ENCODE measurements at places on chromosomes 2 and 18.
A peak's percentile ranks its signal among the peaks of the same experiment; 100 is the strongest.

DNA sequence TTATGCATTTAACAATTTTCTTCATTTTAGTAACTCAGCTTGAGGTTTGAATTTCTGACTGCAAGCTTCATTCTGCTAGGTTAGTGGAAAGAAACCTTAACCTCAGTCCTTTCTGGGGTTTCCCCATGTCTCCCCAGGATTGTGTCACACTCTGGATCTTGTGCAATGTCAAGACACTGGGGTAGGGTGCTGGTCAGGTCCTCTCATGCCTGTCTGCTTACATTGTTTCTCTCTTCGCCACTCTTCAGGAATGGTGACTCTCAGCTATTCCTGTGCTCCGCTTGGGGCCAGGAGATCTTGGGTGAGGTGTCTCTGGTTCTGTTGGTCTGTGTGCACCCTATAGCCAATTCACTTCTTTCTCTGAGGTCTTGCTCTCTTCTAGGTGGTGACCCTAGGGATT lies 23.9 kb downstream of the CTLA4 start:
- peak; percentile 59 for DNase-seq

GRCh38 chr18:13984080-13984479 lies 68.7 kb upstream of the MC2R start:
- no peak for DNase-seq

GRCh38 chr2:58497168-58497567 lies 256.0 kb upstream of the FANCL start:
- no peak for DNase-seq

- no peak for DNase-seq
Observed at GRCh38 chr2:36387258-36387916, 31.8 kb downstream of the CRIM1 start.

GRCh38 chr18:6255886-6256285 lies 158.8 kb downstream of the L3MBTL4 start:
- DNase-seq = no peak

GRCh38 chr18:23170137-23170536 lies 34.9 kb downstream of the CABLES1 start:
- DNase-seq = no peak

DNA sequence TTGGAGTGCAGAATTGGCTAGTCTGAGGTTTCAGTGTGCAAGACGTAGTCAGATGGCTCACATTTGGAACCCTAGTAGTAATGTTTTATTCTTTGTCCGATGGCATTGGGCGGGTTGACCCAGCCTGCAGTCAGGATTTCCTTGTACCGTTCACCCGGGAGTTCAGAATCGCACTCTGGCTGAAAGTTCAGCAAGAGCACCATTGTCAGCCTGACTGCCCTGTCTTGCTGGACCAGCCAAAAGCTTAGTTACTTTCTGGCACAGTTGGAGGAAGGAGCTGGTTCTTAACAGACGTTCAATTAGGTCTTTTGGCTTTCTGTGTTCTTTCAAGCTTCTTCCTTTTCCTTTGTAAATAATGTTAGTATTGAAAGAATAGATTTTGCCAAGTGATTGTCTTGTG lies 18.6 kb downstream of the RMC1 start:
- DNase-seq = no peak

DNA sequence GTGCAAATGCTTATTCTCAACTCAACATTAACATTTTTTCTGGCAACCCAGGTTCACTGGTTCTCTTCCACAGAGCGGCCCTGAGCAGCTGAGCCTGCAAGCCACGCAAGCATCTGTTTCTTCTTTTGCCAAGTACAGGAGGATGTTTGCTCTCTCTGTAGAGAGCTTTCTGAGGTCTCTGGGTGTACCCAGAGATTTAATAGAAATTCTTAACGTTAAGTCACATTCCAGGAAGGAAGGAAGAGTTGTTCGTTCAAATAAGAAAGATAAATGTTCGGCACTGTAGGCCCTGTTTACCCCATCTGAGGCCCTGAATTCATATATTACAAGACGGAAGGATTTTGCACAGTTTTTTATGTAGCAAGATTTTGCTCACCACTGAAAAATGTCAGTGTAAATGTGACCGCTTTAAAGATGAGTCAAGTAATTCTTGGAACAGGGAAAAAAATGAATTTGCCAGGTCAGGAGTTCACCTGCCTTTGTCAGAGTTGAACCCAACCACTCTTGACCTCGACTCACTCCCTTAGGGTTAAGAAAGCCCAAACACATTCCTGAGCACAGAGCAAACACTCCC lies 30.1 kb downstream of the KCTD18 start:
- DNase-seq = no peak

DNA sequence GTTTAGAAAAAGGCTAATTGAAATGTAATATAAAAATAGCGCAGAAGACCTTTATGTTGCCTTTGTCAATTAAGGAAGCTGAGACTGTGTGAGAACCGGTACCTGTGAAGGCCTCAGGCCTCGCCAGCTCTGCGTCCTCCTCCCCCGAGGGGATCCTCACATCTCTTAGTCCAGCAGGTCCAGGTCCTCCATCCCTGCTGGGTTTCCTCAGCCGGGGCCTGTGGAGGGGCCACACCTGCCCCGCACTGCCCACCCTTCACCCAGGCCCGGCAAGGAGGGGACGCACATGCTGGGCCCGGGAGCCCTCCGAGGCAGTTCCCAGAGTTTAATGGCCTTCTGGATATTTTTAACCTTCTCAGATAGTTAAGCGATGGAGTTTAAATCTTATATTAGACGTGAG lies 3.5 kb downstream of the KCNG2 start:
- no peak for DNase-seq

- DNase-seq = no peak
Observed at GRCh38 chr2:227497158-227497557, 25.2 kb downstream of the AGFG1 start.

Data from body of pancreas (tissue), 4 donors.